ELF-1 (cell line): ENCODE measurements at places on chromosomes 1 and 21.

- peak; percentile 80 for DNase-seq
Observed at GRCh38 chr1:26281971-26282370, 2.1 kb downstream of the SH3BGRL3 start.

DNA sequence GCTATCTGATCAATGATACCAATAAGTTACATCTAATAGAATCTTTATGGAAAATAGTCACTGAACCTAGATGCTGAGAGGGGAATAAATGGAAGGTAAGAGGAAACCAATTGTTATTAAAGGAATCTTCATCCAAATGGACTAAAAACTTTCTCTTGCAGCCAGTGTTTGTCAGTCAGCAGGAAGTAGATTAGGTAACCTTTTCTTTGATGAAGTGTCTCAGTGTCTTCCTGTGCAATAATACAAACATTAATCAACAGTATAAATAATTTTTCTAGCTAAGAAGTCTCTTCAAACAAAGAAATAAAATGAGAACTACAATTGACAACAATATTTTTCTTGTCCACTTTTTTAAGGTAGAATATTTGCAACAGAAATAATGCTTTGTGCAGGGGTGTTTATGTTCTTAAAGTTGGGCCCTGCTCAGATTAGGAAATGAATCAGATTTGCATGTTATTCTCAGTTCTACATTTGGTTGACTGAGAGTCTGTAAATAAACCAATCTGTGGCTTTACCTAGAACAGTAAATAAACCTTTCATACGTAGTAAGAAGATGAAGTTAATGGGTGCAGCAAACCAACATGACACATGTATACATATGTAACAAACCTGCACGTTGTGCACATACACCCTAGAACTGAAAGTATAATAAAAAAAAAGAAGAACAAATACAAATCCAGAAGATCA, 391.4 kb downstream of the MRPL39 start:
- no peak for DNase-seq

- DNase-seq = no peak
Observed at GRCh38 chr1:172040466-172040865, 199.2 kb downstream of the DNM3 start.

DNA sequence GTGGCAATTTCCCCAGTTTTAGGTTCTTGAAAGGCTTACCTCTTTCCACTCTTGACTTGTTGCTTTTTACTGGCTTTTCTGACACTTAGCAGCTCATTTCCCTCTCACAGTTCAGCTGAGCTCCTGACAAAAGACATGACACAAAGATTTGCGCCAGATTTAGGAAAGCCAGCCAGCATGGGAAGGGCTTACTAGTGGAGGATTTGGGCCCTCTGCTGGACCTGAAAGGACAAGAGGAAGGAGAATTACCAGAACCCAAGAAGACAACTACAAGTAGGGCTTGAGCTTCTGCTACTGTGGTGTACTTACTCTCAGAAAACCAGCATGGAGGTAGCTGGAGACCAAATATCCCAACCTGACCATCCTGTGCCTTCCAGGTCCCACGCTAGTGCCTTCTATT, 784.5 kb downstream of the BRINP3 start:
- DNase-seq = no peak

DNA sequence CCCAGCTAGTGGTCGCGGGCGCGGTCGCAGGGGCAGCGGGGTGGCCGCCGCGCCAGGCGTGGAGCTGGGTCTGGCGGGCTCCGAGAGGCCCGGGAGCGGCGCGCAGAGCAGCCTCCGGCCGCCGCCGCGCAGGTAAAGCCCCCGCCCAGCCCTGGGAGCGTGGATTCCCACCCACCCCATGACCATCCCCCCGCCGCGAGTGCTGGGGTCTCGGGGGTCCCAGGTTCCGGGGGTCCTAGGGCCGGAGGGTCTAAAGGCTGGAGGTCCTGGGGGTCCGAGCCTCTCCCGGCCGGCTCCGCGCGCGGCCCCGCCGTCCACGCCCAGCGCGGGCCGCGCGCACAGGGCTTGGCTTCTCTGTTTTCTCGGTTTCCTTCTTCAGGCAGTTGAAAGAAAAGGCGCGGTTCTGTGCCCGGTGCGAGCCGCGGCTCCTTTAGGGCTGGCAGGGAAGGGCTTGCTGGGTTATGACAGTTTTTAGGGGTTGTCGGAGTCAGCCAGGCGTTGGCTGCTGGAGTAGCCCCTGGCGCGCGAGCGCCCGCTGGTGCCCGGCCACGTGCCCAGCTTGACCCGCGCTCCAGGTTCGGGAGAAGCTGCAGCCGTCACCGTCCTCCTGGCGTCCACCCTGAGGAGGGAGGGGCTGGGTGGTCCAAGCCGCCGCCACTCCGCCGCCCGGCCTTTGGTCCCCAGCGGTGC, 359 bp downstream of the LRRC3 start:
- peak; percentile 54 for DNase-seq

GRCh38 chr1:2953688-2954285, 67.5 kb upstream of the ACTRT2 start:
- no peak for DNase-seq

DNA sequence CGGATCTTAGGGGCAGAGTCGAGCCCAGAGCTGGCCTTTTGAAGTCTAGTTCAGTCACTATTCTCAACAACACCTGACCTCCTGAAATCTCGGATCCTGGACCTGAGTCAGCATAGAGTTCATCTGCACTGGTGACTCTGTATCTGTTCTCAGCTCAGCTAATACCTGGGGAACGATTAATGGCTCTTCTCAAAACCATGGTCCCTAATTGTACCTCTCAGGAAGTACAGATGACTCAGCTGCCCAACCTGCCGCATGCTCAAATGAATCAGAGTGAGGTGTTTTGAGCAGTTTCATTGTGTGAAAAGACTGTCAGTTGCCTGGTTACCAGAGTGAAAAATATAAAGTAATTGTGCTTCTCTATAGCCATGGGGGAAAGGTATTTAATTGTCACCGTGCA, 89.2 kb downstream of the SLC35F3 start:
- DNase-seq = no peak

DNA sequence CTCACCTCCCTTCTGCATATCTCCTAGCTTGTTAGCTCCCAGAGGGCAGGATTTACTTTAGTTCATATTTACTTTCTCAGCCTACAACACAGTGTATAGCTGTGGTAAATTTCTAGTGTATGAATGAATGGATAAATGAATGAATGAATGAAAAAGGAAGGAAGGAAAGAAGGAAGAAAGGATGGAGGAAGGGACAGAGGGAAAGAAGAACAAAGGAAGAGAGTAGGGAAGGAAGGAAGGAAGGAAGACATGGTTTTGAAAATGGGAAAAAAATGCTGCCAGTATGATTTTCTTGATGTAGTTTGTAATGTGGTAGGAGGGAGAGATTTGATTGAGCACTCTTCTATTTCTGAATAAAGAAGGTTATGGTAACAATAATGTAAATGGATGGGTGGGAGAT, 47.0 kb downstream of the LAMC2 start:
- DNase-seq = no peak

GRCh38 chr1:64291931-64292330, 88.5 kb downstream of the UBE2U start:
- no peak for DNase-seq

DNA sequence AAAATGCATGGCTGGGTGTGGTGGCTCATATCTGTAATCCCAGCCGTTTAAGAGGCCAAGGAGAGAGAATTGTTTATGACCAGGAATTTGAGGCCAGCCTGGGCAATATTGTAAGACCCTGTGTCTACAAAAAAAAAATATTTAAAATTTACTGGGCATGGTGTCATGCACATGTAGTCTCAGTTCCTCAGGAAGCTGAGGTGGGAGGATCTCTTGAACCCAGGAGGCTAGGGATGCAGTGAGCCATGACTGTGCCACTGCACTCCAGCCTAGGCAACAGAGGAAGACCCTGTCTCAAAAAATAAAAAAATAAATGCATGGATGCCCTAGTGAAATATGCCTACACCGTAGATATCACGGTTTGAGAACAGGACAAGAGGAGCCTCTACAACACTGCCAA, 1331.2 kb upstream of the B3GALT2 start:
- no peak for DNase-seq

GRCh38 chr1:44694863-44695478, 20.5 kb downstream of the ARMH1 start:
- no peak for DNase-seq

DNA sequence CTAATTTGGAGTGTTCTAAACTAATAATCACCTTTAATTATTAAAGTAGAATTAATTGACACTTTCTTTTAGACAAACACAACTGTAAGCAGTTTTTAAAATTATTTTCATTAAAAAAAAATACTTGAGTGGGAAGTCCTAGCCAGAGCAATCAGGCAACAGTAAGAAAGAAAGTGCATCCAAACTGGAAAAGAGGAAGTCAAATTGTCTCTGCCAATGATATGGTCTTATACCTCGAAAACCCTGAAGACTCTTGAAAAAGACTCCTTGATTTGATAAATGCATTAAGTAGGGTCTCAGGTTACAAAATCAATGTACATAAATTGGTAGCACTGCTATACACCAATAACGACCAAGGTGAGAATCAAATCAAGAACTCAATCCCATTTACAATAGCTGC, 83.0 kb upstream of the GADD45A start:
- no peak for DNase-seq

DNA sequence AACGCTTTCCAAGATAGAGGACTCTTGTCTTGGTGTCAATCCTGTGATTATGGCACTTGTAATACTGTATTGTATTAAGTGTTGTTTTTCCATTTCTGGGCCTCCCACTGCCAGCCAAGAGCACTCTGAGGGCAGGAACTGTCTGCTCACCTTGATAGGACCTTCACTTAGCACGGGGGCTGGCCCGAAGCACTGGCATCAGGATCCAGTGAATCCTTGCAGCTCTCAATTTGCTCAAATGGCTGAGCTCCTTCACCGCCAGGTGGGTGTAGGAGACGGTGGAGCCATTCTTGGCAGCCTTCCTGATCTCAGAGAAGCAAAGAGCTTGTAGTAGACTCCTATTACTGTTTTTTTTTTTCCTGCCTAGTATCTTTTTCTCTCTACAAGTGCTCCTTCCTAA, 17.7 kb downstream of the MECR start:
- no peak for DNase-seq

DNA sequence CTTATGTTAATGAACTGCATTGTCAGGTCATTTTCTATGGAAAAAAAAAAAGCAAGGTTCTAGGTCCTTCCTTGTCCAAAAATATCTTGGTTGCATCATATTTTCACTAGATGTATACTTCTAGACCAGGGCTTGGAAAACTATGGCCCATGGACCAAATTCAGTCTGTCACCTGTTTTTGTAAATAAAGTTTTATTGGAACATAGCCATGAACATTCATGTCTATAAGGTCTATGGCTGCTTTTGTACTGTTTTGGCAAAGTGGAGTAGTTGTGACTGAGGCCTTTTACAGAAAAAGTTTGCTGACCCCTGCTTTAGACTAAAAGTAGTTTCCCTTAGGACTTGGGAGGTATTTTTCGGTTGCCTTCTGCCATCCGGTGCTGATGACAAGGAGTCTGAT, 19.2 kb upstream of the PLA2G2E start:
- DNase-seq = no peak

GRCh38 chr1:107449326-107449725, 308.5 kb downstream of the NTNG1 start:
- DNase-seq = no peak

DNA sequence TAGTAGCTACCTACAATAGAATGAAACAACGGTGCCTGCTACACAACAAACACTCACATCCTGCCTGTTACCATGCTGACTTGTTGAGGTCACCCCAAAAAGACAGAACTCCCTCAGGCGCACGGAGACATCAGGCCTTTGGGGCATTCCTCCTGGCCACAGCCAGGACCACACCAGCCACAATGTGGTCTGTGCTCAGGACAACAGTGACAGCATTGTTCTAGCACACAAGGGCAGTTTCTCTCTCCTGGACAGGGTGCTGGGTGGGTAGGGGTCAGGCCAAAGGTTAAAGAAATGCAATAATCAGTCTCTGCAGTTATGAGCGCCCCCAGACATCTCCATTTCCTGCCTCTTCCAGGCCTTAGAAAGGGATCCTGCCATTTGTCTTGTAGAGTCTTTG, 39.5 kb downstream of the CTNNBIP1 start:
- DNase-seq = no peak

DNA sequence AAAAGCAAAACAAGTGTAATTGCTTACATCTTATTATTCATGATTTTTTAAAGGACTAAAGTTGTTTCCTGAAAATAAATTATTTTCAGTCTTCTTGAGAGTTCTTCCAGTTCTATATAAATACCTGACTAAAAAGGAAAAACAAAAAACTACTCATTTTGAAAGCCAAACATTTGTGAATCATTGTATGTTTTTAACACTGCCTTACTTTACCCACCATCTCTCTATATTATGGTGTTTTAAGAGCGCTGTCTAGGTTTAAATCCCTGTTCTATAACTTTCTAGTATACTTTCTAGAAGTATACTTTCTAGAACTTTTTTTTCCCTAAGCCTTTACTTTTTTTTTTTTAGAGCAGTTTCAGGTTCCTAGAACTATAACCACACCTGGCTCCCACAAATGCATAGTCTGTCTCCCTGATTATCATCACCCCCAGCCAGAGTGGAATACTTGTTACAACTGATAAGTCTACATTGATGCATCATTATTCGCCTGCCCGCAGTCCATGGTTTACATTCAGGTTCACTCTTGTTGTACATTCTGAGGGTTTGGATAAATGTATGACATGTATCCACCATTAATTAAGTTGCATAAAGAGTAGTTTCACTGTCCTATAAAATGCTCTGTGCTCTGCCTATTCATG, 9.8 kb downstream of the RSBN1 start:
- DNase-seq = no peak

- DNase-seq = no peak
Observed at GRCh38 chr1:112800289-112800688, 85.2 kb upstream of the PPM1J start.

GRCh38 chr1:192941722-192942411, 117.3 kb downstream of the UCHL5 start:
- DNase-seq = no peak

- no peak for DNase-seq
Observed at GRCh38 chr1:200143347-200143746, 115.8 kb downstream of the NR5A2 start.

DNA sequence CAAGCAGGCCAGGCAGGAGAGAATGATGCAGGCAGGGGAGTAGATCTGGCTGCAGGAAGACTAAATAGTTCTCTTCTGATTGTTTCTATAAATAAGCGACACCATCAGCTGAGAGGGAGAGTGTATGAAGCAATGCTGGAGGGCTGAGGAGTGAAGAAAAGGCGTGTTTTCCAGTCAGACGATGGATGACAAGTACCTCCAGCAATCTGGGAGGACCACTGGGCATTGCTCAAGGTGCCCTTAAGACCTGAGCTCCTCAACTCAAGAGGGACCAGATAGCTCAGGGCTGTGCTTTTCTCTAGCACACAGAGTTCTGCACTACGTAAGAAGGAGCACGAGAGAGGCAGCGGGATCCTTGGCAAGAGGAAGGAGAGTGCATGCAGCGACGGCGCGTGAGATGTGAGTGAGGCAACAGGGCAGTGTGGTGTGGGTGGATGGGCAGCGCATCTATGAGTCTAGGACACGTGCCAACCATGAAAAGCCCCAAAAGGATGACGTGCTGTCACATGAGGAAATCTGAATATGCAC, 36.0 kb downstream of the PABPC4 start:
- no peak for DNase-seq

- DNase-seq = no peak
Observed at GRCh38 chr1:163076981-163077761, 8.0 kb downstream of the RGS4 start.

- DNase-seq = no peak
Observed at GRCh38 chr1:231729544-231729943, 103.0 kb downstream of the DISC1 start.

GRCh38 chr1:38775175-38775845, 84.3 kb downstream of the RRAGC start:
- no peak for DNase-seq
